Activated CD4-positive, alpha-beta T cell treated with anti-CD3 and anti-CD28 coated beads for 36 hours (primary cell): ENCODE measurements at places on chromosomes 3 and 15.
A peak's percentile ranks its signal among the peaks of the same experiment; 100 is the strongest.

GRCh38 chr15:27842526-27842925 is 256.6 kb downstream of the OCA2 start:
- H3K4me3 ChIP-seq = no peak overlapping the region
- DNase-seq = no peak
- H3K4me1 ChIP-seq = no peaks in the 10 kb centered on the region

GRCh38 chr3:184377882-184378445 is at the start of gene THPO:
Gene THPO, minus strand, starts transcription at chr3:184378207. Its CDS starts 1,948 bp downstream, at chr3:184376259.
- no peak within 1 kb of the TSS for H3K4me3 ChIP-seq
- H3K4me1 ChIP-seq = peaks cover 6% of the 10 kb centered on the region
- no peak for DNase-seq
- H3K27me3 ChIP-seq = peaks cover 40% of the 10 kb centered on the region

GRCh38 chr3:42823351-42823750 is 14.1 kb downstream of the ACKR2 start:
- no peaks in the 10 kb centered on the region for H3K4me1 ChIP-seq
- no peak overlapping the region for H3K4me3 ChIP-seq
- no peak for DNase-seq
- H3K27me3 ChIP-seq = peaks cover 2% of the 10 kb centered on the region
- H3K27ac ChIP-seq = no peak overlapping the region
- no peaks in the 10 kb centered on the region for H3K36me3 ChIP-seq

- no peaks in the 10 kb centered on the region for H3K36me3 ChIP-seq
- H3K4me3 ChIP-seq = no peak overlapping the region
- peaks cover 18% of the 10 kb centered on the region for H3K4me1 ChIP-seq
- no peaks in the 10 kb centered on the region for H3K27me3 ChIP-seq
- no peak for DNase-seq
Observed at GRCh38 chr15:33100314-33100713, 94.2 kb downstream of the FMN1 start.

- no peak overlapping the region for H3K27ac ChIP-seq
- no peak overlapping the region for H3K4me3 ChIP-seq
- H3K36me3 ChIP-seq = no peaks in the 10 kb centered on the region
- H3K27me3 ChIP-seq = no peaks in the 10 kb centered on the region
Observed at GRCh38 chr3:55570271-55570711, 83.2 kb upstream of the WNT5A start.

DNA sequence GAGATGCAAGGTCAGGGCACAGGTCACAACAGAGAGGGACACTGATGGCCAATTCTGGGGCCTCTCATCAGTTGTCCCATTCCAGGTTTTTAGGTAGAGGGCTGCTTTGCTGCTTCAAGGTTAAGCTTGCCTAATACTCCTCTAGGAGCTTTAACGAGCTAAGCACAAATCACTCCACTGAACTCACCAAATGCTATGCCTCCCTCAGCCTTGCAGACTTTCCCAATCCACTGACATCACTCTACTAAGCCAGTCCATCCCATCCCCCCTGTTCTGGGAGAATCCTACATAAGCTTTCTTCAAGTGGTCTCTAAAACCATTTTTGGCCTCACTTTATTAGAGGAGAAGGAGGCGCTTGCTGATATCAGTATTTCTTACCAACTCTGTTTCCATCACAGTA is 24.8 kb upstream of the PDCD6IP start:
- H3K4me1 ChIP-seq = no peaks in the 10 kb centered on the region
- DNase-seq = no peak
- H3K4me3 ChIP-seq = no peak overlapping the region
- no peaks in the 10 kb centered on the region for H3K27me3 ChIP-seq
- no peak overlapping the region for H3K27ac ChIP-seq

DNA sequence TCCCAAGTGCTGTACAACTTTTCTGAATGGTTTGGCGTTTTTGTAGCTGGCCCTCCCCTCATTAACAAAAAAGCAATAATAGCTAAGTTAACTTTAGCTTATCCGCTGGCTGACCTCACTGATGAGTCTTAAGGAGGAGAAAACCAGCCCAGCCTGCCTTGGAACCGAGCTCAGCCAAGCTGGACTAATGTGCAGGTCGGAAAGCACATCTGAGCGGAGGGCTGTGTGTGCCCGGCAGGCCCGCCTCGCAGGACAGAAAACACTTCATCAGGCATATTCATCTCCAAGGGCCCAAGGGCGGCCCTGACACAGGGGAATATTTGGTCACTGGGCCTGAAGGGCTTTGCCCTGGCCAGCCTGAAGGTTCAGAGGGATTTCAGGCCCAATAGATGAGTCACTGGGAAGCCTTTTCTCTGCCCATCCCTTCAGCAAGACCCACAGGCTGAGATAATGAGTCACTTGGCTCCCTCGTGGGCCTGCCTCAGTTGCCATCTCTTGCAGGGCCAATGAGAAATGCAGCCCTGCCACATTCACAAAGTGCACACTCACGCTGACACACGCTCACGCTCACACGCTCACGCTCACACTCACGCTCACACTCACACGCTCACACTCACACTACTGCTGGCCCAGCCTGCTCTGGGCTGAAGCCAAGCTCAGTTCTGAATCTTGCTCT is 75.1 kb downstream of the SLC12A8 start:
- no peak for DNase-seq
- H3K4me1 ChIP-seq = peaks cover 37% of the 10 kb centered on the region
- H3K4me3 ChIP-seq = no peak overlapping the region
- peaks cover 44% of the 10 kb centered on the region for H3K27me3 ChIP-seq

- peaks cover 10% of the 10 kb centered on the region for H3K4me1 ChIP-seq
- no peak overlapping the region for H3K27ac ChIP-seq
- no peak overlapping the region for H3K4me3 ChIP-seq
- no peaks in the 10 kb centered on the region for H3K36me3 ChIP-seq
Observed at GRCh38 chr15:91366111-91366510, 266.1 kb downstream of the SV2B start.

- DNase-seq = no peak
- peak overlapping the region; percentile 47 for H3K27ac ChIP-seq
- peak overlapping the region; percentile 87 for H3K4me3 ChIP-seq
- H3K4me1 ChIP-seq = peaks cover 42% of the 10 kb centered on the region
- peaks cover 6% of the 10 kb centered on the region for H3K36me3 ChIP-seq
Observed at GRCh38 chr3:132418916-132419315, 1.6 kb downstream of the DNAJC13 start.

DNA sequence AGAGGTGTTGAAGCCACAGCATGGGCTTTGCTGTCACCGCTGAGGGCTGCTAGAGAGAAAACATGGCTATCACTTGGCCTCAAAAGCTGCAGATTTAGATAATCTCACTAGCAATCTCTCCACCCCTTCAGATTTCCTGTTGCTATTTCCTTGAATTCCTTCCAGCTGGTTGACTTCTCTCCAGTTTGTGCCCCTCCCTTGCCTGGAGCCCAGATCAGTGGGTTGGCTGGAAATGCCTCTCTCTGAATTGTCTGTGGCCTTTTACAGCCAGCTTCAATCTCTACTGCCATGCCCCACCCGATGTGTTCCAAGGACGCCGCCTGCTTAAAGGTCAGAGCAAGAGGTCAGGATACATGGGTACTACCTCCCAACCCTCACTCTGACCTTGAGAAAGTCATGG is 294.1 kb downstream of the NTRK3 start:
- no peak overlapping the region for H3K27ac ChIP-seq
- H3K36me3 ChIP-seq = no peaks in the 10 kb centered on the region
- peaks cover 3% of the 10 kb centered on the region for H3K27me3 ChIP-seq
- no peaks in the 10 kb centered on the region for H3K4me1 ChIP-seq
- H3K4me3 ChIP-seq = no peak overlapping the region

DNA sequence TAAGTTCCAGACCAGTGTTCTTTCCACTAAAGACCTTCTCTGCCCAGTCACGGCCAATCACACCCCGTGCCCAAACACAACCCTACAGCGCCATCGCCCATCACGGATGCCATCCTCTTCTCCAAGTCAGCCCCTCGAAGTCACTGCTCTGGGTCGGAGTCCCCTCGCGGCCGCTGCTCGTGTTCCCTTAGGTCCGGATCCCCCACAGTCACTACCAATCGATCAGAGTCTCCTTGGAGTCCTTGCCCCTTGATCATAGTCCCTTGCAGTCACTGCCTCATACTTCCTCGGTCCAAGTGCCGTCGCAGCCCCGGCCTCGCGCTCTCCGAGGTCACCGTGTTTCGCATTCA is 461 bp downstream of the PCYT1A start:
- peak overlapping the region; percentile 98 for H3K4me3 ChIP-seq
- peaks cover 36% of the 10 kb centered on the region for H3K4me1 ChIP-seq
- no peaks in the 10 kb centered on the region for H3K27me3 ChIP-seq

DNA sequence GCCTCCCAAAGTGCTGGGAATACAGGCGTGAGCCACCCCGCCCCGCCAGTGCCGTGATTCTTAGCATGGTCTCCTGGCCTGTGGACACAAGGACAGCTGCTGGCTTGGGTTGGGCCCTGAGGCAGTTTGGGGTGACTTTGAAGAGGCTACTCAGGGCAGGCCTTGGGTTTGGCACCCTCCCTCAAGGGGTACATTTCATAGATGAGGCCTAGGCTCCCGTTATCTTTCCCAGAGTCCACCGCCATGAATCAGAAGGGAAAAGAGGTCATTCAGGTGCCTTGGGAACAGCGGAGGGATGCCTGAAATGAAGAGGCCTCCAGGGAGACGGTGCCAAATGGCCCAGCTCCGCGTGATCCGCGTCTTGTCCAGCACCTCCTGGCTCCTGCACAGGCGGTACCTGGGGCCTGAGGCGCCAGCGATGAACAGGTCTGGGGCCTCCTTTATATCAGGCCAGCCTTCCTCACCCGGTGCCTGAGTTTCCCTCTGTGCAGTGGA is 9.3 kb downstream of the GNAI2 start:
- H3K36me3 ChIP-seq = peaks cover 21% of the 10 kb centered on the region
- peak overlapping the region; percentile 95 for H3K27ac ChIP-seq
- H3K4me1 ChIP-seq = peaks cover 82% of the 10 kb centered on the region

- no peaks in the 10 kb centered on the region for H3K4me1 ChIP-seq
- H3K4me3 ChIP-seq = no peak overlapping the region
- no peak overlapping the region for H3K27ac ChIP-seq
- peaks cover 2% of the 10 kb centered on the region for H3K27me3 ChIP-seq
Observed at GRCh38 chr3:46903341-46904302, 26.1 kb downstream of the PTH1R start.

- no peak overlapping the region for H3K27ac ChIP-seq
- no peak overlapping the region for H3K4me3 ChIP-seq
- H3K4me1 ChIP-seq = no peaks in the 10 kb centered on the region
- H3K27me3 ChIP-seq = no peaks in the 10 kb centered on the region
- DNase-seq = no peak
Observed at GRCh38 chr3:45425237-45425933, 37.0 kb downstream of the LARS2 start.

DNA sequence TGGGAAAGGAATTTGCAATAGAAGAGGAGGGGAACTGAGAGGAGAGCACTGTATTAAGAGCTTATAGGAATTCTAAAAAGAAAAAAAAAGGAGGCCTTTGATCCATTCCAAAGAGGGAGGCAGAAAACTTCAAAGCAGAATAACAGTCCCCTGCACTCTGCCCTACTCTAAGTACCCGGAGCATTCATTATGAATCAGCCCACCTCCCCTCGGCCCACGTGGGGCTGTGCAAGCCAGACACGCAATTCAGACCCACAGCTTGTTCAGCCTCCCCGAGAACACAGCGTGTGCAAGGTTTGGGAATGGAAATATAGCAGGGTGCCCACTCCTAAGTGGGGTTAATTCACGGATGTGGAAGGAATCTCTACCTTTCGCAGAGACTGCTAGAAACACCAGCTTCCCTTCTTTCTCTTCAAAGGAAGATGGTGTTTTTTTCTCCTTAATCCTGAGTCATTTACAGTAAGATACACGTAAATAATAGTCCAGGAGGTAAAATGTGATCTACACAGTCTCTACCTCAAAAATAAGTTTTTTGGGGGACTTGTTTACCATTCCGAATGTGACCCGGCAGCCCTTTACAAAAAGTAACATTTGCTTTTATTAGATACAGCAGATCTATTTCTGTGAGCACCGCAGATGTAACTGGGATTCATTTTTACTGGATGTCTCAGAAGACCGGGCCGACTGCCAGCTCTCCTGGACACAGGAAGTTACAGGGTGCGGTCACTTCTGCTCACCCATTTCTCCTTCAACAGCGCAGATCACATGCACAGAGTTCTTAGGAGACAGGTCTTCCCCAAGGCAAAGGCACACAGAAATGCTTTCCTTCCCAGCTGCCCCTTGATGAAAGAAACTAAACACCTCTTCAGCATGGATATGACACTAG is 768.5 kb upstream of the CFAP20DC start:
- H3K27ac ChIP-seq = no peak overlapping the region
- H3K27me3 ChIP-seq = no peaks in the 10 kb centered on the region
- H3K36me3 ChIP-seq = peaks cover 10% of the 10 kb centered on the region
- peaks cover 12% of the 10 kb centered on the region for H3K4me1 ChIP-seq
- DNase-seq = no peak
- H3K4me3 ChIP-seq = no peak overlapping the region

DNA sequence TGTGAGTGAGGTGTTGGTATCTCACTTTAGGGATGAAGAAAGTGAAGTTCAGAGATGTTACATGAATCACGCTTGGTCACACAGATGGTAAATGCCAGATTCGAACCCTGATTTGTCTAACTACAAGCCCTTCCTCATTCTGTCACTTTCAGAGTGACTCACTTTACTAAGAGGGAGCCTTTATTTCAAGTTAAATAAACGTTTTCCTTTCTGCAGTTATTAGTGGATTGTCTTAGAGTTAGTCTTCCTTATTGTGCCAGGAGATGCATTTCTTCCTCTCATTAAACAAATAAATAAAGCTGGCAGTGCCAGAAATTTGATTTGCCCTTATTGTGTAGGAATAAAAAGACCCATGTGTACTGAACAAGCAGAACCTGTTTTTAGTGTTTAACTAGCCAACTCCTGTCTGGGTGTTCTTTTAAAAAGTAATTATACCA is 162.5 kb downstream of the AKAP13 start:
- peaks cover 77% of the 10 kb centered on the region for H3K4me1 ChIP-seq
- H3K27me3 ChIP-seq = no peaks in the 10 kb centered on the region
- H3K36me3 ChIP-seq = peaks cover 16% of the 10 kb centered on the region
- H3K27ac ChIP-seq = peak overlapping the region; percentile 72

DNA sequence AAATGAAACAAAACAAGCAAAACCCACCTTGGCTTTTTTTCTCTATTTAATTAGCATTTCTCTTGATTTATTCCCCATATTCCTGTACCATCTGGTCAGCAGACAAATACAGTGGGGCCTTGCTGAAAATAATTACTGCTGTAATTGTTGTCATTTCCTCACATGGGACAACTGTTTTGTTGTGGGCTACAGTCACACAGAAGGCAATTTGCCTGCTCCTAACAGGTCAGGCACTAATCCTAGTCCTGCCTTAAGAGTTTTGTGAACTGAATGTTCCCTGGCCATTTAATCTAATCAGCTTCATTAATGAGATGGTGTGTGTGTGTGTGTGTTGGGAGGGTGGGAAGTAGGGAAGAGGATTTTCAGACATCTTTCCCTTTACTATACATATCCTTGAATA is 11.6 kb downstream of the TRPC1 start:
- no peak overlapping the region for H3K4me3 ChIP-seq
- no peaks in the 10 kb centered on the region for H3K36me3 ChIP-seq
- H3K4me1 ChIP-seq = no peaks in the 10 kb centered on the region
- peaks cover 2% of the 10 kb centered on the region for H3K27me3 ChIP-seq

- peaks cover 14% of the 10 kb centered on the region for H3K27me3 ChIP-seq
- no peak overlapping the region for H3K4me3 ChIP-seq
- H3K27ac ChIP-seq = no peak overlapping the region
- no peaks in the 10 kb centered on the region for H3K4me1 ChIP-seq
Observed at GRCh38 chr15:100710222-100710621, 107.8 kb downstream of the ASB7 start.
